ENCODE measurements at places on chromosomes 11 and 22. TPM values are rescaled to one million over a fixed set of nuclear protein-coding genes. Genes with fewer than 3 reads are reported as not detected.

- H3K27ac ChIP-seq = no peak overlapping the region
- H3K4me1 ChIP-seq = no peaks in the 10 kb centered on the region
- DNase-seq = peak; percentile 30
- no peaks in the 10 kb centered on the region for H3K36me3 ChIP-seq
- no peak overlapping the region for H3K4me3 ChIP-seq
Observed at GRCh38 chr11:131748151-131749050, 378.0 kb downstream of the NTM start.

- no peaks in the 10 kb centered on the region for H3K36me3 ChIP-seq
- no peak overlapping the region for H3K4me3 ChIP-seq
- DNase-seq = no peak
- H3K27me3 ChIP-seq = no peaks in the 10 kb centered on the region
- H3K4me1 ChIP-seq = no peaks in the 10 kb centered on the region
Observed at GRCh38 chr11:124075841-124076651, 34.9 kb upstream of the OR10G7 start.

ABCG4 gene
- not detected for total RNA-seq

GAL gene
- not detected for total RNA-seq

- no peak overlapping the region for H3K27ac ChIP-seq
- H3K4me1 ChIP-seq = no peaks in the 10 kb centered on the region
- H3K27me3 ChIP-seq = peaks cover 8% of the 10 kb centered on the region
Observed at GRCh38 chr11:15170698-15171097, 56.0 kb downstream of the INSC start.

GRCh38 chr11:63567044-63567840, 4.1 kb upstream of the PLAAT2 start:
- peak overlapping the region; percentile 97 for H3K27ac ChIP-seq
- peak; percentile 69 for DNase-seq
- peak overlapping the region; percentile 46 for H3K4me3 ChIP-seq
- peaks cover 26% of the 10 kb centered on the region for H3K4me1 ChIP-seq

GRCh38 chr22:38240734-38241252, 32.0 kb downstream of the TMEM184B start:
- no peak for DNase-seq
- no peak overlapping the region for H3K27ac ChIP-seq
- no peaks in the 10 kb centered on the region for H3K4me1 ChIP-seq
- peaks cover 10% of the 10 kb centered on the region for H3K36me3 ChIP-seq

DNA sequence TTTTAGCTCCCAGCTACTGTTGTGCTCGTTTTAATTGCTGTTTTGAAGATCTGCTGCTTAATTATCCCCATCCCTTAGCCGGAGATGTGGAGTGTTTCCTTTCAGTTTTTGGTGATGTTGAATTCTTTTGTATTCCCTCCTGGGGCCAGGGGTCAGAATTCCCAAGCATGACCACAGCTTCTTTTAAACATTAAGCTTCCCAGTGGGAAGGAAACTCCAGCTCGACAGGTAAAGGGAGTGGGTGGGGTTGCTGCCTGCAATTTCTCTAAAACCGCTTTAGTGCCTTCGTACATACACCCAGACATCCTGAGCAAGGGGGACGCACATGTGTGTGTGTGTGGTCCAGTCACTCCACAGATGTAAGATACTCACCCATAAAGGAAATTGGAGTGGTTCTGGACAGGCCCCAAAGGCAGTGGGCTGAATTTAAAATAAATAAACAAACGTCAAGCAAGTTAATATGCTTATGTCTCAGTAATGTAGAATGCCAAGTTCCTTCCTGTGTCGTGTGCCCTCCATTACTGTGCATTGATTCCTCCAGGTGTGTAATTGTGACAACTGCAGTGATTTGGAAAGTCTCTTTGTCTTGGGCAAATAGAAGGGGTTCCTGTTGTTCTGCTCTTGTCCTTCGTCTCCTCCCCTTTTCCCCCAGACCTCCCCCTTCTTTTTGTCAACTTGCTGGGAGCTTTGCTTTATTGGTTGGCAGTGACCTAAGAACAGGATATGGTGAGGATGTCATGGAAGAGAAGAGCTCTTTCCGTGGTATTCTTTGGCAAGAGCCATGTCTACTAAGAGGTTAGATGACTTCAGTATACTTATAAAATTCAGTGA, 19.2 kb upstream of the ADSL start:
- H3K4me3 ChIP-seq = no peak overlapping the region
- peak overlapping the region; percentile 5 for H3K27ac ChIP-seq

LIF gene
- total RNA-seq = 0.96 TPM

GRCh38 chr11:62054484-62055121, 69.2 kb upstream of the INCENP start:
- DNase-seq = peak; percentile 48
- no peaks in the 10 kb centered on the region for H3K27me3 ChIP-seq
- no peaks in the 10 kb centered on the region for H3K36me3 ChIP-seq
- no peak overlapping the region for H3K4me3 ChIP-seq
- no peak overlapping the region for H3K27ac ChIP-seq

DNA sequence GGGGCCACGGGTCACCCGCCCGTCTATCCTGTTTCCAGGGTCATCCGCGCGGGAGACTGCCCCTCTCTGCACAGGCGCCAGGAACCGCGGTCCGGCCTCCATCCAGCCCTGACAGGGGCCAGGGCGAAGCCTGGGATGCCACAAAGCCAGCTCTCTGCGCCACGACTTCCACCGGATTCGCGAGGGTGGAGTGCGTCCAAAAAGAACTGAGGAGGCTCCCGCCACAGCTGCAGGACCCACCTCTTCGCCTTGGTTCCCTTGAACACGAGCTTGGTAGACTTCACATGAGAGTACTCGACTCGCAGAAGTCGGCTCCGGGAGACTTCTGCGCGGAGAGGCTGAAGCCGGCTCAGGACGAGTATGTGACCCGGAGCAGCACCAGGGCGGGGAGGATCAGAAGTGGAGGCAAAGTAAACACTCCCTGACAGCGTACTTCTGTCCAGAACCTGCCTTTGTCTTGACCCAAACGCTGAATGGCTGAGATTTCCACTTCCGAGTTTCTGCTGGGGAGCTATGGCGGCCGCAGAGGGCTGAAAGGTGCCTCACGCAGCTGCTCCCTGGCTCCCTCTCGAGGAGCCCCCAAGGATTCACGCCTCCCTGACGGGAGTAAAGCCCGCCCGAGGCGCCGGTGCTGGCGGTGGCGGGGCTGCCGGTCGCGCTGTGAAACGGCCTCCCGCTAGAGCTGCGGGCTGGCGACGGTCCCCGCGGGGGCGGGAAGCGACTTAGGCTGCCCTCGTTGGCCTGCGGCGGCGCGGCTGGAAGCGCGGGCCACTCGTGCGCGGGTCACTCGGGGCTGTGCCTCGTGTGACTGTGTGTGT, 4566.7 kb upstream of the OR11H1 start:
- no peaks in the 10 kb centered on the region for H3K36me3 ChIP-seq
- H3K27ac ChIP-seq = no peak overlapping the region
- no peak for DNase-seq
- no peaks in the 10 kb centered on the region for H3K27me3 ChIP-seq

LGR4 gene
- total RNA-seq = 2.7 TPM

SLC22A8 gene
- total RNA-seq = not detected

C11orf97 gene
- total RNA-seq = not detected

TRIM29 gene
- total RNA-seq = not detected

CLMP gene
- total RNA-seq = 0.20 TPM

- peak; percentile 81 for DNase-seq
- no peaks in the 10 kb centered on the region for H3K36me3 ChIP-seq
- no peaks in the 10 kb centered on the region for H3K27me3 ChIP-seq
- peak overlapping the region; percentile 98 for H3K27ac ChIP-seq
Observed at GRCh38 chr11:128304666-128305485, 282.5 kb downstream of the ETS1 start.

GRCh38 chr11:74268456-74268855, 43.0 kb downstream of the P4HA3 start:
- peaks cover 10% of the 10 kb centered on the region for H3K27me3 ChIP-seq
- H3K36me3 ChIP-seq = no peaks in the 10 kb centered on the region
- DNase-seq = no peak
- no peak overlapping the region for H3K4me3 ChIP-seq
- no peak overlapping the region for H3K27ac ChIP-seq

- no peaks in the 10 kb centered on the region for H3K36me3 ChIP-seq
- no peak overlapping the region for H3K4me3 ChIP-seq
- no peaks in the 10 kb centered on the region for H3K4me1 ChIP-seq
- peaks cover 1% of the 10 kb centered on the region for H3K27me3 ChIP-seq
Observed at GRCh38 chr11:8298801-8299786, 35.4 kb upstream of the LMO1 start.

DNA sequence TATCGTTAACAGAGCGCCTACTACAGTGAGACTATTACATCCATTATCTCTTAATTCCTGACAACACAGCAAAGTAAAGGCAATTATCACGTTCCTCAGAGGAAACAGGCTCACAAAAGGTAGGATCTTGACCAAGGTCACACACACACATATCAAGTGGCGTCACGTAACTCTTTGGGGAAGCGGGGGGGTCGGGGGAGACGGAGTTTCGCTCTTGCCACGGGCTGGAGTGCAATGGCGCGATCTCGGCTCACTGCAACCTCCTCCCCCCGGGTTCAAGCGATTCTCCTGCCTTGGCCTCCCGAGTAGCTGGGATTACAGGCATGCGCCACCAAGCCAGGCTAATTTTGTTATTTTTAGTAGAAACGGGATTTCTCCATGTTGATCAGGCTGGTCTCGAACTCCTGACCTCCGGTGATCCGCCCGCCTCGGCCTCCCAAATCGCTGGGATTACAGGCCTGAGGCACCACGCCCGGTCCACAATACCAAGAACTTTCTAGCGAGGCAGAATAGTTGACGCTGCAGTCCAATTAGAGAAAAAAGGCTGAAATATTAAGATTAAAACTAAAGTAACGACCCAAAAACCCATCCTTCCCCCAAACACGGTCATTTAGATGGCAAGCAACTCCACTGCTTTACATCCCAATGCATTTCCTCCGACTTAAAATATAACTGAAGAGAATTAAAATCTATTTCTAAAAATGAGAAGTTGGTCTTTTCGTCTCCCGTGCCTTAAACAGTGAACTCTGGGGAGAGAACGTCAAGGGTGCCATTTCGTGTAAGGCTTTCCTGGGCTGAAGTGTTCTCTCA, 1.2 kb downstream of the DDX17 start:
- peaks cover 41% of the 10 kb centered on the region for H3K4me1 ChIP-seq
- peaks cover 20% of the 10 kb centered on the region for H3K36me3 ChIP-seq
- H3K27me3 ChIP-seq = no peaks in the 10 kb centered on the region
- H3K27ac ChIP-seq = peak overlapping the region; percentile 100
- H3K4me3 ChIP-seq = peak overlapping the region; percentile 99

DNA sequence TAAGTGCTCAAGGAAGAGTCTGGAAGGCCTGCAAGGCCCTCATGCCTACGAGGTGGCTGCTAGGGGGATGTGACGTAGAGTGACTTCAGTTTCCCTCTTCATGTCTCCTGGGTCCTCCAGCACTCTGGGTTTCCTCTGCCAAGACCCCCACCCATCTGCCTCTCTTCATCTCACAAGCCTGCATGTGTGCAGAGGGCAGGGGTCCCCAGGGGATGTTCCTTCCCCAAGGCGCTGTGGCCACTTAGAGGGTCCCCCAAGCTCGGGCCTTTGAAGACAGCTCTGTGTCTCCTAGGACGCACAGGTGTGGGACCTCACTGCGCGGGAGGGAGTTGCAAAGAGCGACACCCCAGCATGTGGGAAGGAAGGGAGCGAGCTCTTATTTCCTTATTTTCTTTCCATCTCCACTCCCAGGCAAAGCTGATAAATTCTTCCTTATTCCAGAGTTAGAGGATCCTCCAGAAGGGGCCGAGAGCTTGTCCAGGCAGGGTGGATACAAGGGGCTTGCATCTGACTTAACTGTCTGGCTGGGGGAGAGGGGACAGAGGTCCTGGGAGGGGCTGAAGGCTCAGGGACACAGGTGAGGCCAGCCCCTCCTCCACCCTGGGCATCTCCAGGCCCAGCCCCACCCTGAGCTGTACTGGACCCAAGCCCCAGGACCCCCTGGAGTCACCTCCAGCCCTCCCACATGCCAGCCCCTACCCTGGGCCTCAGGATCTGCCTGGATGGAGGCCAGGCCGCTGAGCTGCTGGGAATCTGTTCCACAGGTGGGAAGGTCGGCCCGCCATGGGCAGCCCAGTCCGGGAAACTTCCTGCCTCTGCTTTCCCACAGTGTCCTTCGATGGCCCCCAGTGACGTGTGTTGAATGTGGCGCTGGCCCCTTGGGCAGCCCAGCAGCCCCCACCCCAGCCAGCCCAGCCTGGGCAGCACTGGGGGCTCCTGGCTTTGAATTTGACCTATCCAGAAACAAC, 59.7 kb upstream of the KCNQ1OT1 start:
- no peaks in the 10 kb centered on the region for H3K27me3 ChIP-seq
- H3K4me3 ChIP-seq = no peak overlapping the region
- no peaks in the 10 kb centered on the region for H3K36me3 ChIP-seq
- H3K27ac ChIP-seq = no peak overlapping the region

ROM1 gene
- total RNA-seq = 1.9 TPM

GRCh38 chr22:49574205-49574880, 253.3 kb downstream of the BRD1 start:
- H3K27ac ChIP-seq = no peak overlapping the region
- no peaks in the 10 kb centered on the region for H3K4me1 ChIP-seq
- no peaks in the 10 kb centered on the region for H3K27me3 ChIP-seq
- H3K4me3 ChIP-seq = no peak overlapping the region
- H3K36me3 ChIP-seq = no peaks in the 10 kb centered on the region
- no peak for DNase-seq

DNA sequence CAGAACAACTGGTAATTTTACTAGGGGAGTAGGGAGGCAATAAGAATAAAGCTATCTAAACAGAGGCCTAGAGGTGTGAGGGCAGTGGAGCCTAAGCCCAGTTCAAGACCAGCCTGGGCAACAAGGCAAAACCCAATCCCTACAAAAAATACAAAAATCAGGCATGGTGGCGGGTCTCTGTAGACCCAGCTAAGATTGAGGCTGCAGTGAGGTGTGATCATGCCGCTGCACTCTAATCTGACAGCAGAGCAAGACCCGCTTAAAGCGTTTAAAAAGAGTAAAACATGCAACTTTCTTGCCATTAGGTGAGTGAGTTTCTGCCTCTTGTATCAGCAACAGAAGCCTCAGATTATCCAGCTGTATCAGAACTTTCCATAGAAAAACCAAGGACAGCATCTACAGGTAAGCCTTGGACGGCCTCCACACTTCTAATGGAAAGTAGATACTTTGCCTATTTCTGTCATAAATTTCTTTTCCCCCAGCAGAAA, 12.1 kb downstream of the TAF1D start:
- H3K4me3 ChIP-seq = no peak overlapping the region
- H3K36me3 ChIP-seq = peaks cover 86% of the 10 kb centered on the region
- no peaks in the 10 kb centered on the region for H3K4me1 ChIP-seq
- H3K27me3 ChIP-seq = no peaks in the 10 kb centered on the region
- H3K27ac ChIP-seq = no peak overlapping the region

Data from CD4-positive, CD25-positive, alpha-beta regulatory T cell (primary cell).